ENCODE measurements at places on chromosomes 5 and 9.
A peak's percentile ranks its signal among the peaks of the same experiment; 100 is the strongest.

DNA sequence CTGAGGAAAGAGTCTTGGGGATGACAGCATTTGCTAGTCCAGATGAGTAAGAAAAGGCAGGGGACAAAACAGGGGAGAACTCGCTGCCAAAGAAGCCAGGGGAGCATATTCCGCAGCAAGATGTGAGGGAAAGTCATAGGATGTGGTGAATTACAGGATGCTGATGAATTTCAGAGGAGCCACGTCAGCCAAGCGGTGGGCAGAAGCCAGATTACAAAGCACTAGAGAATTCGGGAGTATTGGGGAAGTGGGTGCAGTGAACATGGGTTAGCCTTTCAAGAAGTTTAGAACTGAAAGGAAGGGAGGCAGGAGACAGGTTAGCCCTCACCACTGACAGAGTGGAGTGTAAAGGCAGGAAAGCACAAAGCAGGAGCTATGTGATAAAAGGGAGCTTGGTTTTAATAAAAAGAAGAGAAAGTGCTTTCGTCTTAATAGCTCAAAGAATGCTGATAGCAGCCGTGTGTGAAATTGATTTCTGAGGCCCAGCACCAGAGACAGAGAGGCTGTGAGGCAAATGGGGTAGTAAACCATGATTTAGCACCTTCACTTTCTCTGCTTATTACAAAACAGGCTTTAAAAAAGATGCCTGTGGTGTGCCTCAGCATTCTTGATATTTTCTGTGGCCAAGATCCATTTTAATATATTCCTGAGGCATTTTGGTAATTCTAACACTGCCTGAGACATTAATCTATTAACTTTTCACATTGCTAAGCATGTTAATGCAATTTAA lies 16.9 kb downstream of the ADAMTSL1 start:
- peak; percentile 100 for DNase-seq

- no peak for DNase-seq
Observed at GRCh38 chr5:174427304-174427703, 297.1 kb upstream of the MSX2 start.

GRCh38 chr9:113598883-113599282 lies 135.4 kb downstream of the RGS3 start:
- DNase-seq: no peak

GRCh38 chr5:135481387-135481786 lies 29.2 kb upstream of the TIFAB start:
- DNase-seq: no peak

DNA sequence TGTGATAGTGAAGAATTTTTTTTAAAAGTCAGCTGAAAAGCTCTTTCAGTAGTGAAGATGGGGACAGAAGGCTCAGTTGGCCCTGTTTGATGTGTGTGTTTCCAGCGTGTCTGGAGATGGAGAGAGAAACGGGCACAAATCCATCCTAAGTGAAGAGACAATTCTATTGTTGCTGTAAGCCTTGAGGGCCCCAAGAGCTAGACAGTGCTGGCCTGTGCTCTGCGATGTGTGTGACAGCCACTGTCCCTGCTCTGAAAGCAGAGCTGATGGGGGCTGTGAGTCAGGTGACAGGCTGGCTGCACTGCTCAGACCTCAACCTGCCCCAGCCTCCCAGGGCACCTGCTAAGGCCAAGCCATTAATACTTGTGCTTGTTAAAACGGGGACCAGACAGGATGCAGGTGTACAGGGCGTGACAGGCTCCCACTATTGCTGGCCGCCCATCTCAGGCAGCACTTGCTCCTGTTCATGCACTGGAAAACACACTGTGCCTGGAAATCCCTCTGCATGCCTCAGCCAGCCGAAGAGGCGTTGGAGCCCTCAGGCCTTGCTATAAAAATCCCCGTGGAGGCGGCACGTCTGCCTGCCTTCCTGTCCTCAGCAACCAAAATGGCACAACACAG lies 44.6 kb upstream of the SEMA4D start:
- DNase-seq: no peak

- peak; percentile 85 for DNase-seq
Observed at GRCh38 chr9:101582553-101582952, 12.2 kb downstream of the PPP3R2 start.

DNA sequence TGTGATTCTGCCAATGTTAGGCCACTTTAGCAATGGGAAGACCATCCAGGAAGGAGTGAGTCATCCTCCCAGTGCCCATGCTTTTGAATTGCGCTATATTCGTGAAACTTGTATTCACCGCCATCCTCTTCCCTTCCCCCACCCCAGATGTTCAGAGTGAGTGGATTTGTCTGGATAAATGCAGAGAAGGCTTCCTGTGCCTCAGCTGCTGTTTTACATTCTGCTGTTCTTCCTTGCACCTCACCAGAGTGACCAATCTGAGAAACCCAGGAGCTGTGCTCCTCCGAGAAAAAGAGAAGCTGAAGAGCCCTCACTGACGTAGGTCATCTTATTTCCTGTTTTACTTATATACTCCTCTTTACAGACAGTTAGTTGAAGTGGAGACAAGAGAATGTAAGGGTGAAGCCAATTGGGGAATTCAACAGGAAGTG lies 24.6 kb upstream of the SVEP1 start:
- peak; percentile 79 for DNase-seq

GRCh38 chr5:180599590-180599914 lies 8.3 kb upstream of the SCGB3A1 start:
- no peak for DNase-seq

DNA sequence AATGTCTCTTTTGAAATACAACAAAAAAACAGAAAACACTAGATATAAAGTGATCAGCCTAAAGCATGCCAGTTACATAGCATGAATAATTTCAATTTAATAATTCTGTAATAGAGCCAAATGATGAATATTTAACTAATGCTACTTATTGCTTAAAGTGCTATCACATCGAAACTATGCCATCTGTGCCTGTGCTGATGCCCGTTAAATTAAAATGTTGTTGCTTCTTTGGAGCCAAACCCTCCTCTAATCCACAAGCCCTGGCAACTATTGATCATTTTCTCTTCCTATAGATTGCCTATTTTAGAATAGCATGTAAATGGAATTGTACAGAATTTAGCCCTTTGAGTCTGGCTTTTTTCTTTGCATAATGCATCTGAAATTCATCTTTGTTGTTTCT lies 356.2 kb downstream of the CHSY3 start:
- DNase-seq: no peak

DNA sequence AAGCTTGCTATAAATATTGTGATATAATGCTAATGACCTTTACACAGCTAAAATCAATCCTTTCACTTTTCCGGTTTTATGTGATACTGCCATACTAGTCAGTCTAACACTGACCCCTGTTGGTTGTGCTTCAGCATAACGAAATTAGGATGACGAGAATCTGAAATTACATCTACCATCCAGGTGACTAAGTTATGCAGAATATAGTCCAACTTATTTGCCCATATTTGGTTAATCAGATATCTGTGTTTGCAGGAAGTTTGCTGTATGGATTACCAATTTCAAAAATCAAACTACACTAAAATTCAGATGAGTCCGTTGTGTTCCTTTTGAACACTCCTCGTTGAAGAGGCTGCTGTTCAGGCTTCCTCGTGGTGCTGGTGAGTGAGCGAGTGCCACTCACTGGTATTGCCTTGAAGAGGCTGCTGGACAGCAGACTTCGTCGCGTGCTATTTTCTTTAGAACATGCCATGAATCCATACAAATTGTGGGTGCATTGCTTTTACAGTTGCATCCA lies 32.5 kb downstream of the TENT4A start:
- DNase-seq: peak; percentile 71

- DNase-seq: peak; percentile 52
Observed at GRCh38 chr9:110152704-110153374, 55.1 kb downstream of the C9orf152 start.

DNA sequence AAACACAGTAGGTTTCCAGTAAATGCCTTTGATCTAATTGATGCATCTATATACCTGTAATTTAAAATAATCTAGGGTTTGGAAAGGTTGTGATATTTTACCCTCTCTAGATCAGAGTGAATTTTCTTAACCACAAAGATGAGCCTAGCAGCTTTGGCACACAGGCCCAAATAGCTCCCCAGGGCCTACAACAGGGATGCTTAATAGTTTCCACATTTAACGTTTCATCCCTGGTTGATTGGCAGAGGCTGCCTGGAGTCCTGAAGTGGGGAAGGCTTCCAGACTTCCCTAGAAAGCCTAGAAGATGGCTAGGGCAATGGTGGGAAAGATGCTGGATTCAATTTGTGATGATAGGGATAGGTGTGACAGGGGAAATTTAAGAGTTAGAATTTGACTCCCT lies 206.6 kb downstream of the NSG2 start:
- DNase-seq: no peak

DNA sequence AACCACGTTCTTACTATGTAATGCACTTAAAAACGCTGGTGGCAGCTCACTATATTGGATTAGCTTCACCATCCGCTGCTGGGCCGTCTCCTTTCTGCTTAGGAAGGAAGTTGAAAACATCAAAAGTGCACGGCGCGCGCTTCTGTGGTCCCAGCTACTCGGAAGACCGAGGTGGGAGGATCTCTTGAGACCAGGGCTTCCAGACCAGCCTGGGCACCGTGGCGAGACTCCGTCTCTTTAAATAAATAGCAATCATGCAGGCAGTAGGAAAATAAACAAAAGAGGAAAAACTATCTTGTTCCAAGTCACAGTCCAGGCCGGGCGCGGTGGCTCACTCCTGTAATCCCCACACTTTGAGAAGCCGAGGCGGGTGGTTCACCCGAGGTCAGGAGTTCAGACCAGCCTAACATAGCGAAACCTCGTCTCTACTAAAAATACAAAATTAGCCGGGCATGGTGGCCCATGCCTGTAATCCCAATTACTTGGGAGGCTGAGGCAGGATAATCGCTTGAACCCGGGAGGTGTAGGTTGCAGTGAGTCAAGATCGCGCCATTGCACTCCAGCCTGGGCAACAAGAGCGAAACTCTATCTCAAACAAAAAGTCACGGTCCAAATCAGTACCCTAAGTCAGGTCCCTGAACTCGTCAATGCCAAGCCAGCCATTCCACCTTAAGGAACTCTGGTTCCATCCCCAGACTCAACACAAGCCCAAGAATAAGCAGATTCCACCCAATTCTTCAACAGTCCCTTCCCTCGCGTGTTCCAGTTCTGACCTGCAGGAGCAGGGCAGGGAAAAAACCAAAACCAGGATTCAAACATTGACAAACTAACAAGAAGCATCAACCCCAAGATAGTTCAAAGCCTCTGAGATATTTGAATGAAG lies 1.0 kb upstream of the GOLGA1 start:
- peak; percentile 51 for DNase-seq

DNA sequence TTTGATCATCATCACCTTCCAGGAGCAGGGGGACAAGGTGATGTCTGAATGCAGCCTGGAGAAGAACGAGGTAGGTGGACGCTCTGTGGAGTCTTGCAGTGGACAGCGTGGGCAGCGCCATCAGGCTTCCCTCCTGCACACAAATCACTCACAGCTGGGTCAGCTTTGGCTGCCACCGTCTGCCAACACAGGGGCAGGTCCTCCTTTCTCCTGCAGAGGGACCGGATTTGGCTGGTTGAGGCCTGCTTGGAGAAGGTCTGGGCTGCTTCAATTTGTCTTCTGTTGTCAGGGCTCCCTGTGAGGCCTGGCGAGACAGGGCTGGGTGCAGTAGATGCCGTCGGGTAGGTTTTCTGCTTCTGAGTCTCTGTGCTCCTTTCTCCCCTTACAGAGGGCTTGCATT lies 180.6 kb downstream of the CACNA1B start:
- no peak for DNase-seq

DNA sequence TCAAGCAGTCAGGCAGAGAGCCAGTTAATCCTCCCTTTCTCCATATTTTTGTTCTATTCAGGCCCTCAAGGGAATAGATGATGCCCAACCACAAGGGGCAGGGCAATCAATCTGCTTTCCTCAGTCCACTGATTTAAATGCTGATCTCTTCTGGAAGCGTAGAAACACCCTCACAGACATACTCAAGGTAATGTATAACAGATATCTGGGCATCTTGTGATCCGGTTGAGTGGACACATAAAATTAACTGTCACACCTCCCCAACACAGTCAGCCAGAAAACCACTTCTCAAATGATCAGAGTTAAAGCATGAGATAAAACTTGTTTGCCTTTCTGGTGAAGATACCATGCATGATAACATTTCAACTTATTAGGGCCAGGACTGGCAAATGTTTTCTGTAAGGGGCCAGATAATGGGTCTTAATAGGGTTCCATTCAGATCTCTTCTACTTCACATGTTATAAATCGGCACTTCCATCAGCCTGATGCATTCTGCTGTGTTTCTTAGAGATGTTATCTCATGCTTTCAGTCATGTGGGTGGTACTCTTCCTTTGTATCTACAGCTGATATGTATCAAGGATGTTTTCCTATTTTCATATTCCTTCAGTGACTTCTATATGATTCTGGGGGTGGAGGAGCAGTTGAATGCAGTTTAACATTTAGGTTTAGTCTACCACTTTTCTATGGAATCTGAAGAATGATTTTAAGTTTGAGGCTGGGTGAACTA lies 58.9 kb upstream of the CNTLN start:
- DNase-seq: peak; percentile 3

DNA sequence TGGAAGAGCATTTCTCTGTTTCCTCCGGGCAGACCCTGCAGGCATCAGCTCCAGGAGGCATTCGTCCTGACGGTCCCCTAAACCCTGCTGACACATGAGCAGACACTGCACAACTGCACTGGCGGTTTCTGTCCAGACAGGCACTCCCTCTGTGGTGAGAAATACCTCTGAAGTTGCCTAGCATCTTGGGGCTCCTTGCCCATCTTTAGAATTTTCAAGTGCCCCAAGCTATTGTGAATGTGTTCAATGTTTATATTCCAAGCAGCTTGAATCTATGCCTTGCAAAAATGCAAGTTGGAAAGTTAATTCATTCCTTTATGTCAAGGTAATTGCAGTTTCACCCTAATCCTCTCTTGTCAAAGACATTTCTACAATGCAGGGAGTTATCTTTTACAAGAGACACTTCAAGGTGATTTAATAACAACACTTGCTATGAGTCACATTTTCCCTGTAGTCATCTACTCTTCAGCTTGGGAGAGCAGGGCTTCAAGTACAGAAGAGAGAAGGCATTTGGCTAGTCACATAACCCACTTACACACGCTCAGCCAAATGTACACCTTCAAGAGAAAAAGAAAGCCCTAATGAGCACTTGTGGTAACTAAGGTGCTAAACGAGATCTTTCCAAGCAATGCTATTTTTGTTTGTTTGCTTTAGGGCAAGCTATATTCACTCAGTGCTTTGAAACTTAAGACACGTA lies 302.5 kb downstream of the MLLT3 start:
- peak; percentile 32 for DNase-seq

GRCh38 chr5:158212237-158212636 lies 353.3 kb upstream of the CLINT1 start:
- DNase-seq: no peak

DNA sequence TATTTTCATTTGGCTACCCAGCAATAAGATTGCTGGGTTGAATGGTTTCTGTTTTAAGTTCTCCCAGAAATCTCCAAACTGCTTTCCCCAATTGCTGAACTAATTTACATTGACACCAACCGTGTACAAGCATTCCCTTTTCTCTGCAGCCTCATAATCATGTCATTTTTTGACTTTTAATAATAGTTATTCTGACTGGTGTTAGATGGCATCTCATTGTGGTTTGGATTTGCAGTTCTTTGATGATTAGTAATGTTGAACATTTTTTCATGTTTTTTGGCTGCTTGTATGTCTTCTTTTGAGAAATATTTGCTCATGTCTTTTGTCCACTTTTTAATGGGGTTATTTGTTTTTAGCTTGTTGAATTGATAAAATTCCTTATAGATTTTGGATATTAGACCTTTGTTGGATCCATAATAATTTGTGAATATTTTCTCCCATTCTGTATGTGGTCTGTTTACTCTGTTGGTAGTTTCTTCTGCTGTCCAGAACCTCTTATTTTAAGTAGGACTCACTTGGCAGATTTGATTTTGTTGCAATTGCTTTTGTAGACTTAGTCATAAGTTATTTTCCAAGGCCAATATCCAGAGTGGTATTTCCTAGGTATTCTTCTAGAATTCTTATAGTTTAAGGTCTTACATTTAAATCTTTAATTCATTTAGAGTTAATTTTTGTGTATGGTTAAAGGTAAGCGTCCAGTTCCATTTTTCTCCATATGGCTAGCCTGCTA lies 793.7 kb downstream of the BRINP1 start:
- DNase-seq: peak; percentile 66

All from AG10803 (cell line).